ENCODE measurements at places on chromosomes 12 and 14.

DNA sequence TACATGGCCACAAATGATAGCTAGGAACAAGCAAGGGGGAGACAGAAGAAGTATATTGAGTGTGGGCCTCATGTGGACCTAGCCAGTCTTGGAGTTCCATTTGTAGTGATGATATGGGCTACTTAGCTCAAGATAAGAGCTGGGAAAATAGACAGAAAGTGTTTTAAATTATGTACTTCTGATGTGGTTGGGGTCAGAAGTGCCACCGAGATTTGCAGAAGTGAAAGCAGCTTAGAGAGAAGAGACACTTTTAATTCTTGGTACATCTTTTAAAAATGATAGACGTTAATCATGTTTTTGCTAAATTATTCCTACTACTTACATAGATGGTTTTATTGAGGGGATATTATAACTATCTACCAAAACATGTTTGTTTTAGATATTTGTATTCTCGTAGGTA is 198.3 kb upstream of the PDZRN4 start:
- DNase-seq: no peak

- no peak for DNase-seq
Observed at GRCh38 chr12:74791365-74791764, 253.7 kb downstream of the ATXN7L3B start.

- DNase-seq: no peak
Observed at GRCh38 chr12:93149229-93149628, 220.1 kb upstream of the EEA1 start.

- no peak for DNase-seq
Observed at GRCh38 chr12:2003676-2004112, 563 bp downstream of the DCP1B start.

- DNase-seq: no peak
Observed at GRCh38 chr12:41968599-41968998, 176.1 kb downstream of the GXYLT1 start.

DNA sequence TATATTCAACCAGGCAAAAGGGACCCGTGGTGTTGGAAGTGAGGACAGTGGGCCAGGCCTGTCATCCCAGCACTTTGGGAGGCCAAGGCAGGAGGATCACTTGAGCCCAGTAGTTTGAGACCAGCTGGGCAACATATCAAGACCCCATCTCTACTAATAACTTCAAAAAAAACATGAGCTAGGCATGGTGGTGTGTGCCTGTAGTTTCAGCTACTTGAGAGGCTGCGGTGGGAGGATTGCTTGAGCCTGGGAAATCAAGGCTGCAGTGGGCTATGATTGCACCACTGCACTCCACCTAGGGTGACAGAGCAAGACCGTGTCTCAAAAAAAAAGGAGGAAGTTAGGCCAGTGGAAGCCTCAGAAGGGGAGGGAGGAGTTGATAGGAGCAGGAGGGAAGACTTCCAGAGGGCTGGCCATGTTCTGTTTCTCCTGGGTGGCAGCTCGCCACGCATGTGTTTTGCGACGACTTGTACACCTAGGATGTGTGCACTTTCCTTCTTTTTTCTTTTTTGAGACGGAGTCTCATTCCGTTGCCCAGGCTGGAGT is 10.1 kb downstream of the SLC25A29 start:
- DNase-seq: no peak

DNA sequence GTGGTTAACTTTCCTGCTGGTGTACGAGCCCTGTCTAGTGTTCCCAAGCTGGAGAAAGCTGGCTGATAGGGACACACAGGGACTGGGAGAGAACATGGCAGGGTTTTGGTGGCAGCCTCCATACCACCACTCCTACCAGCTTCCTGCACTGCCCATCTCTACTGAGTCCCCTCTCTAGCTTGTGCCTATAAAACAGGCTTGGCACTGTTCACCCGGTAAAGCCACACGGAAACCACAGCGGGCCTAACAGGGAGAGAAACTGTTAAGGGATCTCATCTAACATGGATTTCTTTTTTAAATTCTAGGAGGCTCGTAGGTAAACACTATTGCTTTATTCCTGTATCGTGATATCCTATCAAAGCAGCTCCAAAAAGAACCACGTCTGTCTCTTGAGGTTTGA is 204.7 kb downstream of the TTC7B start:
- no peak for DNase-seq

DNA sequence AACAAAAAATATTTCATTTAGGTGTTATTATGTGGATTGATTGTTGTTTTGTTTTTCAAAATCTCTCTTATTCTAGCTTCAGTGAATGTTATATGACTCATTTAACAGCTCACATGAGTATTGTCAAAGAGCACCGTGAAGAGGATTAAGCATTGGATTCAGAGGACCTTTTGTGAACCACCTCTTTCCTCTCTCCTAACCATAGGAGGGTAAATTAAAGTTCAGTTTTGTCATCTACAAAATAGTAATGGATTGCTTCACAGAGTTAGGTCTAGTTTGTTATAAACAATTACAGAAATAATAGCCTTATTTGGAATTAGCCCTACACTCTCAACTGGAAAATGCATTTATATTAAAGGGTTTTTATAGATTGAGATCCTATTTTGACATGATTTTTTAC is 962 bp upstream of the KERA start:
- no peak for DNase-seq

DNA sequence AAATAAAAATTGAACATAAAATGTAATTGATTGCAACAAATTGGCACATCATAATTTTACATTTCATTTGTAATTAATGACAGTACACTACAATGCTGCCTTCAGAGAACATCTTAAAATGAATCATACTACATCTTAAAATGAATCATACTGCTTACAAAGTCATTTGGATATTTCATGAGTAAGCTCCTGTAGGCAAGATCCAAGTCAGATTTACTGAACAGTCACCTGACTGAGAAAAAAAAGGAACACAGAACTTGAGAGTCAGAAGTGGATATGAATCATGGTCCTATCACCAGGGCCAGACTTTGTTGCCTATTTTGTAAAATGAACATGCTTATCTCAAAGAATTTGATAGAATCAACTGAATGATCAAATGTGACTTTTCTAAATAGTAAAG is 32.7 kb upstream of the FBLN5 start:
- DNase-seq: no peak

DNA sequence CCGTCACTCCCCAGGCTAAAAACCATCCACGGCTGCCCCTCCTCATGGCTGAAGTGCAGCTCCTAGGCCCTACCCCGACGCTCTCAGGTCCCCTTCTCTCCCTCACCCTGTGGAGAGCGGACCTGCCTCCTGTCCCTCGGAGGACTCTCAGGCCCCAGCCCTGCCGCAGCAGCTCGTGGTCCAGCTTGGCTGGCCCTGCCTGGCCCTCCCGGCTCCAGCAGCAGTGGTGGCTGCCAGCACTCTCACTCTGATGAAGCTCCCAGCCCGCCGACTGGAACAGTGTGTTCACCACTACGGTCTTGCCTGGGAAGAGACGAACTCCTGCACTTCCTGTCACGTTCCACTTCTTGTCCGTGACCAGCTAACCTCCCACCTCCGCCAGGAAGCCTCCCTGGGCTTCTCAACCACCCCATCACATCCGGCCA is 11.1 kb downstream of the BAG5 start:
- DNase-seq: no peak

DNA sequence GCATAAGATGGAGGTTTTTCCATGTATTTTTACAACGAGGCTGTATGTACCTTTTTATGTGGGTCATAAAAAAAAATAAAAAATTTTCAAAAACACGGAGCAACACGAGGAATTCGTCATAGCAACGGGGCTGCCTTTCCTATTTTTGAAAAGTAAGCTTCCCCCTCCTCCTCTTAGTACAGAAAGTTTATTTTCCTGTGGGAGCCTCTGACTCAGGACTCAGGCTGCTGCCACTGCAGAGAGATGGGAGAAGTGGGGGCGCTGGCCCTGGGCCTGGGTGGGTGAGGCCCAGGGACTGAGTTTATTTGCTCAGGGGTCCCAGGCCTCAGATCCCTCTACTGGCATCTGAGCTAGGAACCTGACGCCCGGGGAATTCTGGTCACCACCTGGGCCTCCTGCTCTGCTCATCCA is 10.2 kb upstream of the CMKLR1 start:
- DNase-seq: no peak

- no peak for DNase-seq
Observed at GRCh38 chr14:105177082-105177481, 4.0 kb downstream of the NUDT14 start.

- DNase-seq: no peak
Observed at GRCh38 chr14:54026671-54027070, 70.0 kb upstream of the BMP4 start.

GRCh38 chr12:52216100-52216499 is 16.9 kb upstream of the KRT7 start:
- no peak for DNase-seq

DNA sequence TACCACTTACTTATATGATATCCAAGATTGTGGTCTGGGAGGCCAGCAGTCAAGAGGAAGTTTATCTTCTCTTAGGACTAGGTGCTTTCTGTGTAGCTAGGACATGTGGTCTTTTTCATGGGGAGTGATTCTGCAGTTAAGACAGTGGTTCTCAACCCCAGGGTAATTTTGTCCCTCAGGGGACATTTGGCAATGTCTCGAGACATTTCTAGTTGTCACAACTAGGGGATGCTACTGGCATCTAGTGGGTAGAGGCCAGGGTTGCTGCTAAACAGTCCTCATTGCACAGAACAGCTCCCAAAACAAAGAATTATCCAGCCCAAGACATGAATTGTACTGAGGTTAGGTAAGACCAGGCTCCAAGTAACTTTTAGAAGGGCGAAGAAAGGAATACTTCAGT is 20.0 kb downstream of the AMDHD1 start:
- DNase-seq: no peak

- DNase-seq: no peak
Observed at GRCh38 chr14:32419429-32419828, 90.3 kb downstream of the AKAP6 start.

DNA sequence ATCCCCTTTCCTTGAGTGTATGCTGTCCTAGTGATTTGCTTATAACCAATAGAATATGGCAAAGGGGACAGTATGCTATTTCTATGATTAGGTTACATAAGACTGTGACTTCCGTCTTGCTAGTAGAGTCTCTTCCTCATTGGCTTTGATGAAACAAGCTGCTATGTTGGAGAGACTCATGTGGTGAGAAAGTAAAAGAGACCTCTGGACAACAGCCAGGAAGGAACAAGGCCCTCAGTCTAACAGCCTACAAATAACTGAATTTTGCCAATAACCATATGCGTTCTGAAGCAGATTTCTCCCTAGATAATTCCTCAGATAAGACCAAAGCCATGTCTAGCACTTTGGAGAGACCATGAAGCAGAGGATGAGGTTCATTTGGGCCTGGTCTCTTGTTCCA is 134.5 kb upstream of the NAV3 start:
- no peak for DNase-seq

DNA sequence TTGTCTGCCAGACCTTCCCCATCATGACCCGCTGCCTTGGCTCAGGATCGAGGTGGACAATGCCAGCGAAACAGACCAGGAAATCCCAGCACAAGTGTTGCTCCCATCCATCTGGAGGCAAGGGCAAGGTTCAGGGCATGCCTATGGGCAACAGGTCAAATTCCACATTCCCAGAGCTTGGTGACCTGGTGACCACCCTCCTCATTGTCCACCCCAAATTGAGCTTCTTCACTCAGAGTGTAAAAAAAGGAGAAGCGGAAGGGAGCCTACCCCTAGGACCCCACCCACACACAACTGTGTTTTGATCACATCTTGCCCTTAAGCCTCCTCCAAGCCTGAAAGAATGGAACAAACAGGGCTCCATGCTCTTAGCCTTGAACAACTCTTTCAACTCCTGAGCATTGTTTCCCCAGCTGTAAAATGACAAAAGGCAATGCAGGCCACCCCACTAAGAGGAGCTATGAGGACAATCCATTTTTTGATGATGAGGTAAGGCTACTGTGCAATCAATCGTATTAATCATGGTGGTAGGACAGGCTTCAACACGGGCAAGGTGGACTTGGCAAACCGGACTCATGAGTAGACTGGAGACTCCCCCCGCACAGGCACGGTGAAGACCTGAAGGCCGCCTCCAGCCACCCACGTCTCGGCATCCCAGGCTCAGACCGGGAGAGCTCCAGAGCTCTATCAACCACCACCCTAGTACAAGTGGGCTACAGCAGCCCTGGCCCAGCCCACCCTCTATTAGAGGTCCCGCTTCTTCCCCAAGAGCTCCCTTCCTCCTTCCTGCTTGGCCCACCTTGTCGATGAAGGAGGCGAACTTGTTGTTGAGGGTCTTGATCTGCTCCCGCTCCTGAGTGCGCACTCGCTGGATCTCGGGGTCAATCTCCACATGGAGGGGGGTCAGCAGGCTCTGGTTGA is 866 bp downstream of the KRT79 start:
- DNase-seq: no peak

GRCh38 chr12:17097674-17098073 is 491.7 kb upstream of the LMO3 start:
- DNase-seq: no peak

DNA sequence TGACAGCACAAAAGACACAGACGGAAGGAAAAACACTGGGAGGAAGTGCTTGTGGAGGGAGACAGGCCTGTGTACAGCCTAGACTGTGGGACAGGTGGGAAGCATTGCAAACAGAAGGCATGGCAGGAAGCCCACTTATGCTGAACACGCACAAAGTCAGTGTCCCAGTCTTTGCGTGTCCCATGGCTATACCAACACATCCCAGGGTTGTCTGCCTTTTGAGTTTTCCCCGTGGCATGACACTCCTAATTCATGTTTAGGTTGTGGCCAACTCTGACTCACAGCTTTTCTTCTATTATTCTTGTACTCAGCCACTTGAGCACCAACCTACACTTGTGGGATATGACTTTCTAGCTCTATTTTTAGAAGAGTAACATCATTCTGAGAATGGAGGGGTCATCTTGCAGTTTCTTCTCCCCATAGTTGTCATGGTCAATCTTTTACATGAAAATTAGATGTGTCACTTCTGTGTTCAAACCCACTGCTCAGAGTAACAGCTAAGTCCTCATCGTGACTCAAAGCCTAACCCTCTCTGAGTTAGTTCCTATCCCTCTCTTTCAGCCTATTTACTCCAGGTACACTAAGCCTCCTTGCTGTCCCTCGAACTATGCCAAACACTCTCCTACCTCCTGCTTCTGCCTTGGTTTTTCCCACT is 27.5 kb upstream of the JPH4 start:
- DNase-seq: no peak

GRCh38 chr12:121860257-121860656 is 1.6 kb upstream of the HPD start:
- no peak for DNase-seq

- no peak for DNase-seq
Observed at GRCh38 chr14:105034315-105035039, 13.6 kb upstream of the CDCA4 start.

DNA sequence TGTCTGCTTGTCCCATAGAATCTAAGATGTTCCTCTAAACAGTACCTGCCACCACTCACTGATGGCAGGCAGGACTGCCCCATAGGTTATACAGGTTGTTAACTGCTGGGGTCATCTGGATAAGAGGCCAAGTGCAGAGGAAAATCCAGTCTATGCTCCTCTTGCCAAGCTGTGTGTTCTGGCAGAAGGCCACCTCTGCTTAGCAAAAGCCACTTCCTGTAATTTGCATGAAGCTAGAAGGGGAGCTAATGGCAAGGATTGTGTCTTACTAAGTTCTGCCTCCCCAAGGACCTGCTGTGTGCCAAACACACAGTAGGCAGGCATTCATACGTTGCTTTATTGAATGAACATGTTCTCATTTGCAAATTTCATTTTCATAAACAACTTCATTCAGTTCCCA is 445.4 kb downstream of the BCL11B start:
- no peak for DNase-seq
